Cardiac muscle cell (in vitro differentiated cells and primary cell): ENCODE measurements at places on chromosomes 12 and 14.

DNA sequence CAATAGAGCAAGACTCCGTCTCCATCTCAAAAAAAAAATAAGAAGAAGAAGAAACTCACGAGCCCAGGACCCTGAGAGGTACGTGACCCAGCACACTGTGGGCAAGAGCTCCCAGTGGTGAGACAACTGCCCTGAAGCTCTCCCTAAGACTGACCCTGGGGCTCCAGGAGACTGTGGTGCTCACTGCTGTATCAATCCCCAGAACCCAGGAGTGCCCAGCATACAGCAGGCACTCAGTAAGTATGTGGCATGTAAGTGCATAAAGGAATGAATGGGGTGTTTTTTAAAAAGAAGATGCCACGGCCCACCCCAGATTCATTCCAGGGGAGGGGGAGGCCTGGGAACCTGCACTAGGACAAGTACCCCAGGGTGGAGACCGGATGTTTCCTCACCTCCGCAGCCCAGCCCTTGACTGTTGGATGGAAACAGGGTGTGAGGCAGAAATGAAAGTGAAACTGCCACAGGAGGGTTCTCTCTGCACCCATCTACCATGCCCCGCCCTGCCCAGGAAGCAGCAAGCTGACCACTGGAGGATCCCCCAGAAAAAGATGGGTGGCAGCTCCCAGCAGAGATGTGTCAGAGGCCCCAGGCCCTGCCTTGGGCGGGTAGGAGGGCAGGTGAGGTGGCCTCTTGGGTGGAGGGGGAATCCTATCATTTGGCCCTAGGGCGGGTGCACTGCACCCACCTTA is 12.2 kb downstream of the ITPK1 start:
- DNase-seq, result no peak

GRCh38 chr12:29741342-29742241 is 42.1 kb downstream of the TMTC1 start:
- DNase-seq, result peak; percentile 17

DNA sequence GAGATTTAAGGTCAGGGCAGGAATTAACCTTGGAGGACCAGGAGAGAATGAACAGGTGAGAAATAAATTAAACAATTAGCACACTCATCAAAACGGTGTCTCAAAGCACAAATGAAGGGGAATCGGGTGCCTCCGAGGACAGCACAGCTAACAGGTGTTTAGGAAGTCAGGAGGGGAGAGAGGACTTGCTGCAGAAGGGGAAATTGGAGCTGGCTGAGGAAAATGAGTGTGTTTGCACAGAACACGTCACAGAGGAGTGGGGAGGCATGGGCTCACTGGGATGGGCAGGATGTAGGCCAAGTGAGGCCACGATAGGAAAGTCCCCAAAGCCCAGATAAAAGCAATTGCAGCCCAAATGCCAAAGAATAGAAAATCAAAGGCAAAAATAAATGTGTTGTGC is 121.7 kb downstream of the ZNF664 start:
- DNase-seq, result no peak

- no peak for DNase-seq
These were observed 42.8 kb upstream of the CRADD start for GRCh38 chr12:93634416-93634815.

DNA sequence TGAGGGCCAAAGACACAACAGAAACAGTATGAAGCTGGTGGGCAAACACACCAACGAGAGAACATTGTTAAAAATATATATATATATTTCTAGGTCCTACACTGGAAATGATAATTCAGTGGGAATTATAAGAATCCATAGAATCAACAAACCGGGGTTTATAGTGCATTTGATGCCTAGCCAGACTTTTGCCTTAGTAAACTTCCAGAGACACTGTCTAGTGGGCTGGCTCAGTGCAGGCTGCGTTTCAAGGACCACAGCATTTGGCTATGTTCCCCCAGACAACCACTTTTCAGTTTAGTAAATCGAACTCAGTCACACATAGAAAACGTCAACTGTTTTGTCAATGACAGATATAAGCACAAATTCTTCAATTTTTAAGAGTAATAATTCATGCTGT is 41.9 kb downstream of the SLC38A4 start:
- DNase-seq, result no peak

GRCh38 chr12:131232036-131232435 is 278.3 kb downstream of the ADGRD1 start:
- DNase-seq, result no peak

DNA sequence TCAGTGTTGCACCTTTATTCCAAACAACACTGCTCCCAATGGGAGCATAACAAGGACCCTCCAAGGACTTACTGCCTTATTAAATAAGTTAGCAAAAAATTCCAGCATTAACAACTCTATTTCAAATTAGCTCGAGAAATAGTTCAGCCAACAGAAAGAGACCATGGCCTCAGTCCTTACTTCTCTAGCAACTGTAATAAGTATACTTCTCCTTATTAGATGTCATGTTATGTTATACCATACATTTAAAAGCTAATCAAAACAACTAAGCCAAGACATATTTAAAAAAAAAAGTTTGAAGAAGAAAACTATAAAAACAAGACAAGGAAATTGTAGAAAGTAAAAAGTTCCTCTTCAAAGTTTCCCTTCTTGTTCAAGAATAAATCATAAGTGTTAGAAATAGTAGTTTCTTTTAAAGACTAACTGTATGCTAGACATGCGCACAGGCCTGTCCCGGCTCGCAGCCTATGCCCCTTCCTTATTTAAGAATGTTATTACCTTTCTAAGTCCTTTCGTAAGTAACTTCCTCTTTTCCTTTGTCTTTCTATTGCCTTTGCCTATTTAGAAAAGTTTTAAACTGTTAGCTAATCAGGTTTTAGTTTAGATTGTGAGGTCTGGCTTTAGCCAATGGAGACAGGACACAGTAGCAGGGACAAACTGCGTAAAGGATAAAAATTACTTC is 68.6 kb downstream of the RESF1 start:
- DNase-seq, result no peak

GRCh38 chr14:50804181-50804721 is 26.7 kb downstream of the NIN start:
- DNase-seq, result no peak

DNA sequence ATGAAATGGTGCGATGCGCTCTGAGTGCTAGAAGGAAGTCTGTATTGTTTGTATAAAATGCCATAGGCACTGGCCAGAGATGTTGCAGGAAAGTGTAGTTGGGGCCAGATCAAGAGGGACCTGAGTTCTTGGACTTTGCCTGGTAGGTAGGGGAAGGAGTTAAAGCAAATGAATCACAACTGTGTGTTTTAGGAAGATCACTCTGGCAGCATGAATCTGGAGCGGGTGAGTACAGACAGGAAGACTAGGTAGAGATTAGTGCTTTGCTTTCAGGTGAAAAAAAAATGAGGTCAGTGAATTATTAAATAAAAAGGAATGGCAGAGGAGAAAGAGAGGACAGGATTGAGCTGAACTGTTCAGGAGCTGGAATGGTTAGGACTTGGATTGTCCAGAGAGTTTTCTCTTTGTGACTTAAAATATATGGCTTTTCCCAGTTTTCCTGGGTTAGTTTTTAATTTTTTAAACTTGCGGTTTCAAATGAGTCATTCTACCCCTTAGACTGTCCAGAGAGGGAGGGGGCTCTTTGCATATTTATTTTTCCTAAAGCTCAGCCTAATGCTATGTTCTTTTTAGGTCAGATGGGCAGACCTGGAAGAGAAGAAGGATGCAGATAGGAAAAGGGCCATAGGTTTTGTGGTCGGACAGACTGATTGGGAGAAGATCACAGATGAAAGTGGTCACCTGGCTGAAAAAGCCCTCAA is 41.1 kb downstream of the PROX2 start:
- DNase-seq, result no peak

DNA sequence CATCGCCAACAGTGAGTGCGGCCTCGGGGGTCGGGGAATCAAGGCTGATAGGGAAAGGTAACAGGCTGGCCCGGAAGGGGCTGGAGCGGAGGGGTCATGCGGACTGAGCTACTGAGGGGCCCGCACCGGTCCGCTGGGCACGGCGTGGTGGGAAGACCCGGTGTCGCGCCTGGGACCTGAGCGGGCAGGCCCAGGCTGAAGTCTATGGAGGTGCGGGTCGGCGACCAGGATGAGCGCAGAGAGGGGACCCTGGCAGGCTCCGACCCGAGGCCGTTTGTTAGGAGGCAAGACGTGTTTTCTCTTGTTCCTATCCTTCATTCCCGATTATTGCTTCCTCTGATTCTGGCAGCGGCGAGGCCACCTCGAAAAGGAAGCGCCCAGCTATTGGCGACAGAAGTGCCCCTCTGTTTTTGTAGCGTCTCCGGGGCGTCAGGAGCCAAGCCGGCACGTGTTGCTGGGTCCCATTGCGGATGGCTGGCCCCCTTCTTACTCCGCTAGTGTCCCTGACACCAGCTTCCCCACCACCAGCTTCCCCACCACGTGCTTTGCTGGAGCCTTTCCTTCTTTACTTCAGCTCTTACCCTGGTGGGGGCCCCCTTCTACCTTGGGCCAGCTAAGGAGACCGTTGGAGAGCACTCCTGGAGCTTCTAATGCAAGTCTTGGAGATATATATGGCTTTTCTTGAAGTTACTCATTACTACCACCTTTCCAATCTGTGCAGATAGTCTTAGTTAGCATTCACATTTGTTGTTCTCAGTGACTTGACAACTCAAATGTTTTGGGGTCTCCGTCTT is 653 bp downstream of the PA2G4 start:
- DNase-seq, result no peak

DNA sequence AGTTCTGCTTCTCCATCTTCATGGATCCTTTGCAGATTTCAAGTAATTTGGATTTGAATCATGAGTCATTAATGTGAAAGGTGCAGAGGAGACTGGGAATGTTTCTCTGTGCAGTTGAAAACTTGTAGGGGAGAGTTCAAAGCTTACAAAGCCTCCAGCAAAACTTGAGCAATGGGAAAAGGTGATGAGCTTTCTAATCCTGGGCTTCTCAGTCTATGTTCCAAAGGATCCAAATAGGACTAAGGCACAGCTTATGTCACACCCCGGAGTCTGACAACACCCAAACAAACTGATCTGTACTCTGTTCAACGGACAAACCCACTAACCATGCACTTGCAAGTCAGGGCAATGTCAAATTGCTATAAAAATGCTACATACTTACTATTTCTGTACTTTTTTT is 134.8 kb downstream of the DUSP6 start:
- DNase-seq, result no peak

DNA sequence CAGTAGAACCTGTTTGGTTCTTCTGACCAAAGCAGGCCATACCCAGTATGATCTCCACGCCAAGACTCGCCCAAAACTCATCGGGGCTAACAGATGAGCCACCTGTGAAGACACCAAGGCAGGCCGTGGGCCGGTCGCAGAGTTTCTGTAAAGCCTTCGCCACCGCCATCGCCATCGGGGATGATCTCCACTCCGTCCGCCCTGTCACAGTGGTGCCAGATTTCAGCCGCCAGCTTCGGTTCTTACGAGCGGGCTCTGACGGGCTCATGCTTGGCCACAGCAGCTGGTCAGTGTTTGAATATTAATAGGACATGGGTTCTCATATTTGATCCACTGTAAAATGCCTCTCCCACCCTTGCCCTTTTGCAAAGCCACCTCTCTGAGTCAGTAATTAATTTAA is 113.2 kb upstream of the TMEM132D start:
- no peak for DNase-seq

- DNase-seq, result no peak
These were observed 270.3 kb upstream of the AMIGO2 start for GRCh38 chr12:47350062-47350408.

DNA sequence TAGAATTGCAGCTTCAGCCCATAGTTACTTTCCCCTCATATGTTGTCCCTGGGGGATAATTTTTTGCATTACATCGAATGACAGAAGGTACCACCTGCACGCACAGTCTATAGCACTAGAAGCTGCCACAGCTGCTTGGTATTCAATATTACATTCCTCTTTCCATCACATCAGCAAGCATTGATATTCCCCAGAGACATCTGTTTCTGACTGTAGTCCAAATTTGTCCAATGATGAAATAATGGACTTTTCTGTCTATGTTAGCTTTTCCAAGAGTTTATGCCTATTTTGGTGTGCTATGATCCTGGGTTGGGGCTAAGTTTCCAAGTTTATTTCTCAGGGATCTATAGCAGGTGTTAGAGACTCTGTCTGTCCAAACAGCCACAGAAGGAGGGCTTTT is 335.4 kb downstream of the LRIG3 start:
- peak; percentile 41 for DNase-seq

DNA sequence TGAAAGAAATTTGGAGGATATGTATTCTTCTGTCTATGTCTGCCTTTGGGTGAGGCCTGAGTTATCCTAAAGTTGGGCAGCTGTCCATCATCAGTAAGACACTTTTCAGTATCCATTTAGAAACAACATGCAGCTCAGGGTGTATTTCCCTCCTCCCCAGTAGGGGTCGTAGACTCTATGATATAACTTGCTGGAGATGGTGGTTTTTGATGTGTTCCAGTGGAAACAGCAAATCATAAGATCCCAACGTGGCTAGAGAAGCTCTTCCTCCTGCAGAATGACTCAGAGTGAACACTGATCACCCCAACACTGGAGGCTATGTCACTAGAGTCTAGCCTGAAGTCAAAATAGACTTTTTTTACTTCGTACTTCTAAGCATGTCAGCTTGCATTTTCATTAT is 331.6 kb upstream of the STXBP6 start:
- DNase-seq, result no peak

GRCh38 chr12:127560041-127560478 is 706.9 kb upstream of the TMEM132C start:
- no peak for DNase-seq

DNA sequence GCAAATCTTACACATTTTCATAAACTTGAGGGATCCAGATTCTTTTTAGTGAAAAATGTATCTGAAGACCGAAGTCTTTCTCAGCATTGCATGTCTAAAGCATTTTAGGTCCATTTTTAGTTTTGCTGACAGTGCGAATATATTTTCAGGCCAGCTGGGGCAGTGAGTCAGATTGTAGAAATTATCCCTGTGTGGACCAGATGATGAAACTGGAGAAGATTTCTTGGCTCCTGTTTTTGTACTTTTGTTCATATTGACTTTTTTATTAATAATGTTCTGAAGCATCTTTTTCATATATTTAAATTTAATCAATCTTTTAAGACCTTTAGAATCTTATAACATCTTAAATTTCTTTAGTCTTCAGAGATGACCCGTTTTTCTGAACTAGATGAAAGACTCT is 173.1 kb downstream of the FLRT2 start:
- DNase-seq, result no peak

DNA sequence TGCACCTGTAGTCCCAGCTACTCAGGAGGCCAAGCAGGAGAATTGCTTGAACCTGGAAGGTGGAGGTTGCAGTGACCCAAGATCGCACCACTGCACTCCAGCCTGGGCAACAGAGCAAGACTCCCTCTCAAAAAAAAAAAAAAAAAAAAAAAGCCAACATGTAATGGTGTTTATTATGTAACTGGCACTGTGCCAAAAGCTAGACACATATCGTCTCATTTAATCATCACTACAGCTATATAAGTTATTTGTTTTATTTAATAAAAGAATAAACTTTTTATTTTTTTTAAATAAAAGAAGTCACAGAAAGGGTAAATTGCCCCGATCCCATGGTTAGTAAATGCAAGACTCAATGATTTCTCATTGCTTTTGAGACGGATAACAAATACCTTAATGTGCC is 76.9 kb downstream of the PTCSC3 start:
- DNase-seq, result no peak

- DNase-seq, result no peak
These were observed 700 bp downstream of the KCNJ8 start for GRCh38 chr12:21773806-21774205.
